ENCODE measurements at places on chromosomes 1 and 21.

DNA sequence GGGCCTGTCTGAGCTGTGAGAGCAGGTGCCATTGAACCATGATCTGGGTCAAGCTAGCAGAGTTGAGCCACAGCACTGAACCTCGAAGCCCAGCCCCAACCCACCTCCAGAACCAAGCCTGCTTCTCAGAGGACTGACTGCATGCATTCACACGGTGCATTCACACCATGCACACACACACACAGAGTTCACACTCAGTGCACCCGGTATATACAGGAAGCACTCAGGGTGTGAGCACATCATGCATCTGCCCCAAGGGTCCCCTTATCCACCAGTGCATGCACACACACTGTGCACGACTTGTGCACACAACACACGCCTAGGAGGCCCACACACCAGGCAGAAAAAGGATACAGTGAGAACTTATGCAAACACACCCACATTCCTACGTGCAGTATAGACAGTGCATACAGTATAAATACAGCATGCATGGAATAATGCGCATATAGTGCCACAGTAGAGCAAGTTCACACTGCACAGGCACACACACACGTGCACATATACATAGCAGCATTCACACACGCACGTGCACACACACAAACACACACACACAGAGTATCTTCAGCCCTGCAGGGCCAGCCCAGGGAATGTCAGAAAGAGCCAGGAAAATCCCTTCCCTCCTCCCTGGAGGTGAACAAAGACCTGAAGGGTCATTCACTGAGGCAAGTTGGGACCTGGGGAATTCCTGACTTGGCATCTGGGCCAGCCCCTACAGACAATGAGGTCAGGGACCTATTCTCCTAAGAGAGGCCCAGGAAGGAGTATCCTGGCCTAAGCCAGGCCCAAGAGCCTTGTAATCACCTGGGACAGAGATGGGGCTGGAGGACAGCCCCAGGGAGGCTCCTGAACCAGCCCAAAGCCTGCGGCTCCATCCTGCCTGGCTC lies 42.1 kb downstream of the CAMK2N1 start:
- DNase-seq, result no peak

GRCh38 chr1:186948535-186948934 lies 119.8 kb downstream of the PLA2G4A start:
- no peak for DNase-seq

DNA sequence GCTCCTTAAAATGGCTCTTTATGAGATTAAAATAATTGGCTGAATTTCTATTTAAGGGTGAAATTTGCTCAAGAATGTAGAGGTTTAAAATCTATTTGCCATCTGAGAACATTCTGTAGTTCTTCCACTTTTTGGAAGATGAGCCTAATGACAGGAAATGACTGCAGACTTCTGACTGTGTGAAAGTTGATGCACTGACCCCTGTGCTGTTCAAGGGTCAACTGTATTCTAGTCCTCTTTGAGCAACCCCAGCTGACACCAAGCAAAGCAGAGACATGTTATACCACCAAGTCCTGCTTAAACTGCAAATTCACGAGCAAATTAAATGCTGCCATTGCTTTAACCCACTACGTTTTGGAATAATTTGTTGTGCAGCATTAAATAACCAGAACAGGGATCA lies 26.6 kb downstream of the DDAH1 start:
- no peak for DNase-seq

- no peak for DNase-seq
Observed at GRCh38 chr1:66359269-66359668, 174.7 kb upstream of the SGIP1 start.

DNA sequence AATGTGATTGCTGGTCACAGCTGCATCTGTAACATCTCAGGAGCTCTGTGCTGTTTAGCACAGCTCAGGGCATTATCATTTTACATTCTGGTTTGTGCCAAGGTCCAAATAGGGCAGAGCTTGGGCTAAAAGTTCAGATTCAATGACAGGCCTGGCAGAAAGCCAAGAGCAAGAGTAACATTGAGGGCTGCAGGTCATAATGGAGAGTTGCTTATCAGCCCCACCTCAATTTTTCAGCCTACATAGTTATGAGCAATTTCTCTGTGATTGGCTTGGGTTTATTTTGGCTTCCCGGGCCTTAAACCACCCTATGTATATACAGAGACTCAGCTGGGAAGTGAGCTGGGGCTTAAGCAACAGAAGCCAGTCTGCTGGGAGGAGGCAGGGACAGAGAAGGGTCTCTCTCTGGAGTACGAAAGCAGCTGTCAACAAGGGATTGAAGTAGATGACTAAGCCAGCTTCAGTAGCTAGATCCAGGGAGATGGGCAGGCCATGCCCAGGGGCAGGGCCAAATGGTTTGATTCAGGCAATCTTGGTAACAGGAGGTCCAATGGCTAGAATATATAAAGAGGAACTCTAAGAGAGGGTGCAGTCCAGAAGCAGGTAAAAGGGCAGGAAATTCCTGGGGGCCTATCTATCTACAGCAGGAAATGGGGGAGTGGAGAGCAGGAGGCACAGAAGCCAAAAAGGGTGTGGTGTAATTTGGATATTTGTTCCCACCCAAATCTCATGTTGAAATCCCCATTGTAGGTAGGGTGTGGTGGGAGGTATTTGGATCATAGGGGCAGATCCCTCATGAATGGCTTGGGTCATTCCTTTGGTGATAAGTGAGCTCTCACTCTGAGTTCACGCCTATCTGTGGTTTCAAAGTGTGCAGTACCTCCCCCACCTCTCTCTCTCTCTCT lies 49.0 kb downstream of the BRINP2 start:
- no peak for DNase-seq

- DNase-seq, result no peak
Observed at GRCh38 chr1:87061742-87062156, 147.3 kb downstream of the HS2ST1 start.

DNA sequence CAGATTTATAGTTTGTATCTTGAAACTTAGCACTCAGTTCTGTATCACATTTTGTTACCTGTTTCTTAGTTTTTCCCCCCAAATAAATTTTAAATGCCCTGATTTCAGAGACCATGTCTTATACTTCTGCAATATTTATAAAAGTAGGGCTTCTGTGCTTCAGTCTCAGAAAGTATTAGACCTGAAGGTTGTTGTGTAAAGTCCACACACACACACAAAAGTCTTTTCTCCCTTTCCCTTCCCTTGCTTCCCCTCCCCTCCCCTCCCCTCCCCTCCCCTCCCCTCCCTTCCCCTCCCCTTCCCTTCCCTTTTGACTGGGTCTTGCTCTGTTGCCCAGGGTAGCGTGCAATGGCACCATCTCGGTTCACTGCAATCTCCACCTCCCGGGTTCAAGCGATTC lies 41.0 kb upstream of the KCNK1 start:
- no peak for DNase-seq

DNA sequence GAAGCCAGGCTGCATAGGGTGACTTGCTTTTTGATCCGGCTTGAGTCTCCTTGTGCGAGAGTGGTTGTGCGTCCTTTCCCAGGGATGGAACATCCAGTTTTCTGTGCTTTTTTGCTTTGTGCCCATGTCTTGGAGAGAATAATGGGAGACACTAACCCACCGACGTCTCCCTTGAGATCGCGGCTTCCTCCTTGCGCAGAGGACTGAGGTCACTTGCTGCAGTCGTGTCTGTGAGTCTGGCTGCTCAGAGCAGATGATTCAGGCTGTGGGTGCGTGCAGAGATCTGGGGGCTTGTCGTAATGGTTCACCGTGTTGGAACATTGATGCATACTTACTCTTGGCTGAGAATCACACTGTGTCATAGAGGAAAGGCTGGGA lies 164.5 kb upstream of the CACNA1E start:
- no peak for DNase-seq

DNA sequence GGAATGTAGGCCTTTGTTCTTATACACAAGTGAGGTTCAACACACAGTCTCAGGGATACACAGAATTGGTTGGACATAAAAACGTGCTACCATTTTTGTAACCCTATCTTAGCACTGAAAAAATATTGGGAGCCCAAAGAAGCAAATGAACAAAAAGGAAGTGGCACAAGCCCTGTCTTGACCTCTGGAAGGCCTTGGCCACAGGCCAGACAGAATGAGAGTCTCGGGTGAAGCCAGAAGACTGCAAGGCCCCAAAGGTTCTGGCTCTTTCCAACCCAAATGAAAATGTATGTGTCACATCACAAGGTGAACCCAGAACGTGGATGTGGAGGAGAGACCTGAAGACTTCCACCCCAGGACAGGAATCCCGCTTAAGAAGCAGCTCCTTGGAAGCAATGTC lies 57.3 kb downstream of the PGBD5 start:
- DNase-seq, result no peak

DNA sequence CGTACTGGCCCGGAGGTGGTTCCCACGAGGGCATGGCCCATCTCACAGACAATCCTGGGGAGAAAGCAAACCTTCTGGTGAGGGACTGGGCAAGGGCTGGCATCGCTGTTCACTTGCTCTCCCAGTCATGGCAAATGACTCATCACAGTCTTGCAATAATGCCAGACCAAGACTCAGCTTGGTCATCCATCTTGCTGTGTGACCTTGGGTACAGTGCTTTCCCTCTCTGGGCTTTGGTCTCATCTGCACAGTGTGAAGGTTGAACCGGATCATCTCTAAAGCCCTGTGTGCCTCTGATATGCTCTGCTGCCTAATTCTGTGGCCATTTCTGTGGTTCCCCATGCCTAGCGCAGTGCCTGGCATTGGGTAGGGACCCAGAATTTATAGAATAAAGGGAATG lies 143.6 kb upstream of the CD34 start:
- no peak for DNase-seq

DNA sequence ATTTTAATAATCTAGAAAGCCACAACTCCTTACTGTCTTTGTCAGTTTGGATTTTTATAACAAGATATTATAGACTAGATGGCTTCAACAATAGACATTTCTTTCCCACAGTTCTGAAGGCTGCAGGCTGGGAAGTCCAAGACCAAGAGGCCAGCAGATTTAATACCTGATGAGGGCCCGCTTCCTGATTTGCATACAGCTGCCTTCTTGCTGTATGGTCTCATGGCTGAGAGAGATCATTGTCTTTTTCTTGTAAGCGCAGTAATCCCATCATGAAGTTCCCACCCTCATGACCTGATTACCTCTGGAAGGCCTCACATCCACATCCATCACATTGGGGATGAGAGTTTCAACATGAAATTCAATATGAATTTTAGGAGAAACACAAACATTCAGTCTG lies 9.8 kb downstream of the RPS6KC1 start:
- DNase-seq, result no peak

DNA sequence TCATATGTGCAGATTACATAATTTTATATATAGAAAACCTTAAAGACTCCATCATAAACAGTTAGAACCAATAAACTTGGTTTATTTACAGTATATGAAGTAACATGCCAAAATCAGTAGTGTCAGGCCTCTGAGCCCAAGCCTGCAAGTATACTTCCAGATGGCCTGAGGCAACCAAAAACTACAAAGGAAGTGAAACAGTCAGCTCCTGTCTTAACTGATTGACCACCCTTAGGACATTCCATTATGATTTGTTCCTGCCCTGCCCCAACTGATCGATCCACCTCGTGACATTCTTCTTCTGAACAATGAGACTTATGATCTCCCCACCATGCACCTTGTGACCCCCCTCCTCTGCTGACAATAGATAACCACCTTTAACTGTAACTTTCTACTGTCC lies 630.3 kb downstream of the AMY1C start:
- no peak for DNase-seq

- DNase-seq, result no peak
Observed at GRCh38 chr1:226125831-226126230, 60.7 kb downstream of the ACBD3 start.

DNA sequence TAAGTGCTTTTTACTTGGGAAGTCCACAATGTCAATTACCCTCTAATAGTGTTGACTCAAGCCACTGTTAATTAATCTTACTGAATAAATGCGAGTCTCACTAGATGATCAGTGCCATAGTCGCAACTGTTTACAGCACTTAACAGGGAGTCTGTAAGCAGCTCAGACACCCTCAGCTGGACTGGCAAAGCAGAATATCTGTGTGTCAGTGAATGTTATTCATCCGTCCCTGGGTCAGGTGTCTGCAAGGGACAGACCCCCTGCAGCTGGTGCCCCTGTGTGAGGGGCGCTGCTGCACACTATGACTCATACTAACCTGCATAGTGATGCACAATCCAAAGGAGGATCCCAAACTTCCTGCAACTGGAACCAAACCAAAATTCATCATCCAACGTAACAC lies 306.5 kb downstream of the HHIPL2 start:
- DNase-seq, result peak; percentile 88

GRCh38 chr1:162387226-162388082 lies 5.9 kb downstream of the C1orf226 start:
- no peak for DNase-seq

- DNase-seq, result no peak
Observed at GRCh38 chr1:190138266-190138665, 339.4 kb downstream of the BRINP3 start.

GRCh38 chr1:89994231-89994804 lies 592 bp upstream of the ZNF326 start:
- DNase-seq, result no peak

- DNase-seq, result no peak
Observed at GRCh38 chr1:70616946-70617345, 205.9 kb downstream of the CTH start.

DNA sequence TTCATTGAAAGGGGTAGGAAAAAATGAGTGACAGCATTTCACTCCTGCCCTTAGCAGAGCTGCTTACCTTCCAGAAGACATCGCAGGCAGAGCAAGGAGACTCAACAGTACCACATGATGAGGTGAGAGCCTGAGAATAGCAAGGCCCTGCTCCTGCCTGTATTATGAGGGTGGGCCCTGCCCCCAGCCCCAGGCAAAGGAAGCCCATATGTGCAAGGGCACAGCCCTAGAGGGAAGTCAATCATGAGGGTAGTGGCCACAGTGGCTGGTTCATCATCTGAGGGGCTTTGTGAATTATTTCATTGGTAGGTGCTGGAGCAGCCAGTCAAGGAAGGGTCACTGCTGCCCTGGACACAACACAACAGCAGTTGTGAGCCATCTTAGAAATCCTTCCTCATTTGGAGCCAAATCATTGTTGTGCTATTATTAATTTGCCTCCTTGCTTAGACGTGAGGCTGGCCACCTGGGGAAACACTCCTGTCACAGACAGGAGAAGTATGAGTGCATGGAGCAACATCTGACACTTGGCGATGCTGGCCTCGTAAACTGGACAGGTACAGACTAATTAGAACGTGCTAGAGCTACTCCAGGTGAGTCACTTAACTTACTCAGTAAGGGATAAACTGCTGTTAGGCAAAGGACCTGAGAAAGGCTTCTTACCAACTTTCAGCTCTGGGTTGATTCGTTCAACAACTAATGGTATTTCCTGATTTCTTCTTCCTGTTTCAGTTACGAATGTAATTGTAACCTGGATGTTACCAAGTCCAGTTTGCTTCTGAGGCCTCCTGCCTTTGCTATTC lies 22.7 kb upstream of the ACBD6 start:
- no peak for DNase-seq
